Muscle of back (tissue), 13 donors: ENCODE measurements at places on chromosomes 11 and 22.

GRCh38 chr11:67662835-67663531 lies 11.4 kb downstream of the ALDH3B2 start:
- DNase-seq: no peak

GRCh38 chr11:129978447-129978846 lies 24.2 kb downstream of the PRDM10 start:
- no peak for DNase-seq

GRCh38 chr11:91178366-91178765 lies 955.5 kb upstream of the CHORDC1 start:
- DNase-seq: no peak

DNA sequence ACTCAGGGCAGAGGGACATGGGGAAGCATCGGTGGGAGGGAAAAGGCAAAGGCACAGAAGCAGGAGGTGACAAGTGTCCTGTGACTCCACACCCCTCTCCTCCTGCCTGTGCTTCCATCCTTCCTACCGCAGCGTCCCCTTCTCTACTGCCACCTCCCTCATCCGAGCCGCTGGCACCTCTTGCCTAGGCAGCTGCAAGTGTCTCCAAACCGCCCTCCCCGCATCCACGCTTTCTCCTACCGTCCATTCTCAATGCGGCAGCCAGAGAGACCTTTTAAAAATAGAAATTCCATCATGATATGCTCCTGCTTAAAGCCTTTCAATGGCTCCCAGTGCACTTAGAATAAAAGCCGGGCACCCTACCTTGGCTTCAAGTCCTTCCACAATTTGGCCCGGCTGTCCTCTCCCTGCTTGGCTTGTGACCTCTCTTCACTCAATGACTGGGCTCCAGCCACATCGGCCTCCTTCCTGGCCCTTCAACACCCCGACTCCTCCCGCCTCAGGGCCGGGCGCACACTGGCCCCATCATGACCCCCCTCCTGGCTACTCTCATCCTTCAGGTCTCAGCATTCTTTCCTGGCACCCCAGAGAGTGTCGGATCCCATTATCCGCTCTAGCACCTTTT lies 16.5 kb downstream of the LRRC10B start:
- no peak for DNase-seq

DNA sequence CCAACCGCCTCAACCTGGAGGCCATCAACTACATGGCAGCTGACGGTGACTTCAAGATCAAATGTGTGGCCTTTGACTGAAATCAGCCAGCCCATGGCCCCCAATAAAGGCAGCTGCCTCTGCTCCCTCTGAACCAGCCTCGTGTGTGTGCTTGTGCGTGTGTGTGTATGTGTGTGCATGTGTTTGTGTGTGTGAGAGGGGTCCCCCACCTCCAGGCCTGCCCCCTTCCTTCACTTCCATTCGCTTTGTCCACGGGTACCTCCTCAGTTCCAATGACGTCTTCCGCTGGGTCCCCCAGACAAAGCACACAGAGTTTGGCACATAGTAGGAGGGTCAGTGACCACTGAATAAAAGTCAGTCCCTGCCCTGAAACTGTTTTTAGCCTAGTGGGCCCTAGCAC lies 4.2 kb downstream of the LGALS1 start:
- no peak for DNase-seq

DNA sequence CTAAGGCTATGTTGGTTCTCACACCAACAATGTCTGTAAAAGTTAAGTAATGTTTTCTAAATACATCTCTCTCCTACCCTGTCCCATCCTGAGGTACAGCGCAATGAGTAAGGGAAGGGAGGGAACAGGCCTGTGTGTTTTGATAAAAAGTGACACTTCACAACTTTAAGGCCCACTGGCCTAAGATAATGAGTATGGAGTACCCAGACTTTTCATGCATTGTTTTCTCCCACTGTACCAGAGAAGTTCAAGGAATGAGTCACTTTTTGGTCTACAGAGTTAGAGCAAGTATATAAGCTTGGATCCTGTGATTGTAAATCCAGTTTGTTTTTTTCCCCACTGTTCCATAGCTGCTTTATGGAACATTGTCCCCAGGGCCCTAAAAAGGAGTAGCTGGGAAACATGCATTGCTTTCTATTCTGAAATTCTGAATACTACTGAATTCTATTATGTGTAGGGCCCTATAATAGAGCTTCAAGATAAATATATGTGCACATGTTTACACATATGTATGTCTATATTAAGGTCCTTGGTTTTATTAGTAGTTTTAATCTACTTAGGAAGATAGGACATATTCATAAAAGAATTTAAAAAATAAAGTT lies 29.8 kb downstream of the KCNE3 start:
- no peak for DNase-seq

- no peak for DNase-seq
Measured at GRCh38 chr22:34057726-34058125, 137.4 kb upstream of the LARGE1 start.

GRCh38 chr22:43438666-43439347 lies 27.0 kb downstream of the MPPED1 start:
- no peak for DNase-seq

GRCh38 chr11:65792456-65792855 lies 5.6 kb downstream of the OVOL1 start:
- DNase-seq: no peak

DNA sequence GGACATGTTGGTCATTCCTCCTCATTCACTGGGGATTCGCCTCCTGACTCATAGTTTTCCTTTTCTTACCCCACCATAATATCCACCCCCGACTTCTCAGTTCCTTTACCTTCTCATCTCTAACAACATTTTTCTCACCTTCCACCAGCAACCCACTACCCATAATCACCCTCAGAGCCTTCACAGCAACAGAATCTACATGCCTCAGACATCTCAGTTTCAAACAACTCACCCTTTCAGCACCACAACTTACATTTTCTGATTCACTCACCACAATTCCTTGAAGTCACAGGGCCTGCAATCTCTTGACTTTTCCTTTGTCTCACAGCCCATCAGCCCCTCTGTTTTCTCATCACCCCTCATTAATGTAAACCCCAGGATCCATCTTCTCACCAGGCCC lies 2.3 kb upstream of the MTNR1B start:
- no peak for DNase-seq

DNA sequence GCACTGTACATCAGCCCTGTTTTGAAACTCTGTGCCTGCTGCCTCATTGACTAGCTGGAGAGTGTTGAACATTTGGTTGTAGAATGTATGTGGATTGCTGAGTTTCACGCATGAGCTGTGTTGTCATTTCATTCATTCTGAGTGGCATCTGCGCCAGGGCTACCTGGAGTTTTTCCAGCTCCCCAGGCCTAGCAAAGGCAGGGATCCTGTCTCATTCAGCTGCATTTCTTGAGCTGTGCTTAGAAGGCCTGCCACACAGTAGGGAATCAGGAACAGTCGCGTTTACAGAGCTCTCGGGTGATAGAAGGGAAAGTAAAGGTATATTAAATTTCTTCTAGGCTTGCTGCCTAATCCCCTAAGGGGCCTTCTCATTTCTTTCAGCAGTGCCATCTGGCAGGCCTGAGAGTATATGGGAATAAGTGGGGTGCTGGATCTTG lies 44.3 kb downstream of the PTPRJ start:
- DNase-seq: no peak

DNA sequence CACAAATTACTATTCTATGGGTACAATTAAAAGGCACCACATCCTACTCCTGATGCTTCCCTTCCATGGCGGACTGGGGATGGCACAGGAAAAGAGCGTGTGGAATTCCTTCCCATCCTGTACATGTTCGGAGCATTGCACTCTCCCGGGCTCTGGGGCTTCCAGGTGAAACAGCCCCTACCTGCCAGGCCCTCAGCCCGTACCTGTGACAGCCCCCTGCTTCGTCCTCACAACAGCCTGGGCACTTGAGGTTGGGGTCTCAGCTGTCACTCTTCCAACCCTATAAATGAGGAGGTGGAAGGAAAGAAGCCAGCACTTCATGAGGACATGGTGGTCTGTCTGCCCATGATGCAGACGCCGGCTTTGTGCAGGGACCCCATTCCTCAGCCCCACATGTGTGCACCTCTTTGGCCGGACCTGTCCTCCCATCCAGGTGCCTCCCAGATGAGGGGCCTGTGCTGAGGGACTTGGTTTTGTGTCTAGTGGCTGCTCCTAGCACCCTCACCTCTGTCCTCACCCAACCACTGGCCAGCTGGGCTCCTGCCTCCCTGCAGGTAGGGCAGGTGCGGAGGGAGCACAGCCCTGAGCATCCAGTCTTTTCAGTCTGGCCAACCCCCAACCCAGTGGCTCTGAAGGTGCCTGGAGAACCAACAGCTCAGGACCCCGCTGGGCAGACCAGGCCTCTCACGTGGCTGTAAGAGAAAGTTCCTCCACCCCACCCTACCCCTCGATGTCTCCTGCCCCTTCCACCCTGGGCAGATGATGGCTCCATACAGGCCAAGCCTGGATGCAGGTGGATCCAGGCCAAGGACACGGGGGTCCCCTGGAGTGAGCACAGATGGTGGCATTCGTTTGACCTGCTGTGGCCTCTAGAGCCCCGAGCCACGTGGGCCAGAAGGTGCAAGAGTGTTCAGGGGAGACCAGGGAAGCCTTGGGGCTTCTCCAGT lies 23.4 kb upstream of the WNT7B start:
- no peak for DNase-seq

DNA sequence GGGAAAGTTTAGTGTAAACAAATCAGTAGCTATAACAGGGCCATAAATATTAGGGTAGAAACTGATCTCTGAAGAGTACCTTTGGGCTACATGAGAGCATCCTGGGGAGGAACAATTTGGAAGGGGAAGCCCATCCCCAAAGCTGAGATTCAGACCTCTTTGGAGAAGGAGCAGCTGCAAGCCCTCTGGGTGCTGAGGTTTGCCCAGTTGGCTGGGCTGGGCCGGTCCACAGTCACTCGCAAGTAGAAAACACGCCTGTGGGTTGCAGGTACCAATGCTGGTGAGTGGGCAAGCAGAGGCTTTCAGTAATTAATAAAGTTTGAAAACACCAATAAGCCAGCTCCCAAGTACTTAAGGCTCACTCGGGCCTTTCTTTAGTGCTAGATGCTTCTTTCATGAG lies 124.5 kb downstream of the ARHGAP8 start:
- DNase-seq: no peak

DNA sequence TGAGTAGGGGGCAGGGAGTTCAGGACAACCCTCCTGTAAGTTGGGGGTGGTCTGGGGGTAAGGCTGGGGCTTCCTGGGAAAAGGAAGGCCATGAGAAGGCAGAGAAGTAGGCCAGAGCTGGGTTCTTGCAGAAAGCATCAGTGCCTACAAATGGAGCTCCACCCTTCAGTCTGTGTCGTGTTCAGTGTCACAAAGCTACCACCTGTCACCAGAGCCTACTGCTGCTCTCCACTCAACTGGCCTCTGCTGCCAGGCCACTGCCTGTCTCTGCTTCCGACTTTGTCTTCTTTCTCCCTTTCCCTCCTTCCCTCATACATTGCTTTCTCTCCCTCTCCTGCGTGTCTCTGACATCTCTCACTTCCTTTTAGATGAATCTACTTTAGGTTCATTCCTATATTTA lies 3.4 kb upstream of the WBP2NL start:
- DNase-seq: no peak

- no peak for DNase-seq
Measured at GRCh38 chr11:126011265-126011664, 51.4 kb downstream of the CDON start.

DNA sequence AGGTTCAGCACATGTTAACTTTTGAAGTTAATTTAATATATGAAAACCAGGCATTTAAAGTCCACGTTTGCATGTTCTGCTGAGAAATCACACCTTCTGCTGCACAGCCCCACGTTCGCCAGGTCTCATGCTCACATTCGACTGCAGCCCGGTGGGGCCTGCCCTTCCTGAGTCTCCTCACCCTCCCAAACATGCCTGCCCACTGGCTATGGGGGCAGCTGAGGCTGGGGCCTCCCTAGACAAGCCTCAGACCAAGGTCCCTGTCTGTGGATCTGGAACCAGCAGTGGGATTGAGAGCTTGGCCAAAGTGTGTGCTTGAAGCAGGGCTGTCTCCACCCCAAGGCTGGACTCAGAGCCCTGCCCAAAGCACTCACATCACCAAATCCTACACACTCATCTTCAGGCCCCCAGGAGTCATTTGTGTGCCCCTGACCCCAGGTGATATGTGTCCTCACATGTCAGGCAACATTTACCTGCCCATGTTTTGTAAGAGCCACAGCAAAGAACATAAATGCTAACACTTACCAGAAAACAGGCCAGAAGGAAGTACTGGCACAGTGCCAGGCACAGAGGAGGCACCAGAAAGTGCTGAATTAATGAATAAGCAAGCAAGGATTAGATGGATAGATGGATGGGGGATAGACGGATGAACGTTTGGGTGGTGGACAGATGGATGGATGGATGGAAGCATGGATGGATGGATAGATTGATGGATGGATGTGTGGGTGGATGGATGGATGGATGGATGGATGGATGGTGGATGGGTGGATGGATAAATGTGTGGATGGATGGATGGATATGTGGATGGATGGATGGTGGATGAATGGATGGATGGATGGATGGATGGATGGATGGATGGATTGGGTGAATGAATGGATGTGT lies 9.4 kb upstream of the FADD start:
- DNase-seq: no peak

DNA sequence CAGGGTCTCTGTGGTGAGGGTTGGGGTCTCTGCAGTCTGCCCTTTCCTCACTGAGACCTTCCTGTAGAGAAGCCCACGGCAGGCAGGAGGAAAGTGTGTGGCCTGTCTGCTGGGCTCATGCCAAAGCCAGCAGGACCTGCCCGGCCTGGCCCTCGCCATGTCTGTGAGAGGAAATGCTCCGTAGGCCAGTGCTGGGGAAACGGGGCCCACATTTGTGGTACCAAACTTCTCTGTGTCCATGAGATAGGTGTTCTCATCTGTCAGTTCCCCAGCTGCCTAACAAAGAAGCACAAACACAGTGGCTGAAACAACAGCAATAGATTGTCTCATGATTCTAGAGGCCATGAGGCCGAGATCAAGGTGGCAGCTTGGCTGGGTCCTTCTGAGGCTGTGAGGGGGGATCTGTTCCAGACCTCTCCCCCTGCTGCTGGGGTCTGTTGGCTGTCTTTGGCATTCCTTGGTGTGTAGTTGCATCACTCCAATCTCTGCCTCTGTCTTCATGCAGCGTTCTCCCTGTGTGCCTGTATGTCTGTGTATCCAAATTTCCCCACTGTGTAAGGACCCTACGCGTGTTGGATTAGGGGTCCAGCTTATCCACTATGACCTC lies 772.5 kb downstream of the TBC1D22A start:
- no peak for DNase-seq

- no peak for DNase-seq
Measured at GRCh38 chr11:61358566-61358965, 3.1 kb downstream of the CYB561A3 start.

GRCh38 chr22:24121938-24122337 lies 59.3 kb upstream of the SUSD2 start:
- no peak for DNase-seq

DNA sequence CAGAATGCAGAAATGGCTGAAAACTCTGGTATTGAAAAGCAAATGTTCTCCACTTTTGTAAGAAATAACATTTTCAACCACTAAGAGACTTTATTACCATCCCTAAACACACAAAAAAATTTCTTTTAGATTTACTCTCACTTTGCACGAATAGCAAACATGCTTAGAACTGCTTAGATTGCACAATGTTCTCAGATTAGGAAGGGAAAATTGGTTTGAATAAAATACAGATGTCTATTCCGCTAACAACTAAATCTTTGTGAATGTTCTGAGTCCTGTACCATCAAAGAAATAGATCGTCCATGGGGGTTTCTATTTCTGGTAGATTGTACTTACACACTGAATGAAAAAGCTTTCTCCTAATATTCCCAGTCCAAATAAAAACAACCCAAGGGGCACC lies 40.1 kb downstream of the BDNF start:
- no peak for DNase-seq

GRCh38 chr22:48925450-48925849 lies 902.2 kb downstream of the BRD1 start:
- DNase-seq: no peak
